ENCODE measurements at places on chromosomes 12 and 14.

- no peak for DNase-seq
These were observed 48.7 kb upstream of the ABCC9 start for GRCh38 chr12:21989819-21990412.

GRCh38 chr14:21066882-21067502 lies 3.1 kb upstream of the ARHGEF40 start:
- DNase-seq = peak; percentile 10

GRCh38 chr12:15546102-15546701 lies 223.9 kb downstream of the PTPRO start:
- no peak for DNase-seq

DNA sequence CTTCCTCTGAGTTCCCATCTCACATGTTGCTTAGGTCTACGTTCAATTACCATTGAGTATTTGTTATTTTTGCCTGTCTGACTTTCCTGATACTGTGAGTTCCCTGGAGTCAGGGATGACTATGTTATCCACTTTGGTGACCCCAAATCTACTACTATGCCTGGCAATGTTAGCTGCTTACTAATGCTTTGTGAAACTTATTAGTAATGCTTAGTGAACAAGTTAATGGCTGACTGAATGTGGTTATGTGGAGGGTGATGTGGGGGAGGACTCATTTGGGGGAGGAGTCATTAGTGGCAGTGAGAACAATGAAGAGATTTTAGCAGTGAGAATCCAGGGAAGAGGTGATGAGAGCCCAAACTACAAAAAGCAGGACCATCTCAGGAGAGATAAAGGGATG lies 121.6 kb downstream of the KTN1 start:
- DNase-seq = no peak

- DNase-seq = no peak
These were observed 1.8 kb upstream of the FRS2 start for GRCh38 chr12:69468237-69469026.

GRCh38 chr12:94575645-94576403 lies 74.5 kb downstream of the TMCC3 start:
- DNase-seq = no peak

DNA sequence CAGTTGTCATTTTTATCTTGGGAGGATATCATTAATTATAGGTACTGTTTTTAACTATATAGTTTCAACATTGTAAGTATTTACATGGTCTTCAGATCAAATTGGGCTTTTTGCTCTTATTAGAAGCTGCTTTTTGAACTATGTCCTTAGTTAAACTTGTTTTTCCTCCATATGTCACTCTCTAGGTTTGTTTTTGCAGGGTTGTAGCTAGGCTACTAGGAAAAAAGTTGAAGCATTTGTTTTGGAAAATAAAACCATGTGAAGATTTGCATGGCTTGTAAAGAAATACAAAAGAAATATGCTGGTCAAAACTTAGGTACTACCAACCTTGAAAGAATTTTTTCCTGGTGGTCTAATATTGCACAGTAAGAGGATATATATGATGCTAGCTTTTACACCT lies 3.4 kb downstream of the ARID2 start:
- DNase-seq = no peak

GRCh38 chr14:84340938-84341337 lies 1189.0 kb upstream of the FLRT2 start:
- DNase-seq = no peak

DNA sequence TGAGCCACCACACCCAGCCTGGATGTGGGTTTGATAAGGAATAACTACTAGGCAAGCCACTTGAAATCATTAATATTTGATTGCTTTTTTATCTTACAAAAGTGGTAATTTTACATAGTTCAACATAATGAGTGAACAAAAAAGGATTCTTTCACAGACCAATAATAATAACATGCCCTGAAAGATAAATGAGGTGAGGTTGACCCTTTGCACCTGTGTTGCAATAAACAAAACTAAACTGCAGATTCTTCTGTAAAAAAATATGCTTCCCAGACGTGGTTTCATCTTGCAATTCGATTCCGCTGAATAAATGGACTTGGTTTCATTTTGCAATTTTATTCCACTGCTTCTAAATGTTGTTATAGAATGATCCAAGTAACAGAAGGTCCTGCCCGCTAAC lies 1514.9 kb upstream of the TMEM132C start:
- no peak for DNase-seq
